Stimulated activated CD4-positive, alpha-beta T cell treated with anti-CD3 and anti-CD28 coated beads, Interleukin-1b, Interleukin-23, amount 100 ng/mL, for 1 hour (primary cell): ENCODE measurements at places on chromosomes 3 and 15.

- DNase-seq, result no peak
Measured at GRCh38 chr3:39378957-39379777, 4.0 kb upstream of the SLC25A38 start.

DNA sequence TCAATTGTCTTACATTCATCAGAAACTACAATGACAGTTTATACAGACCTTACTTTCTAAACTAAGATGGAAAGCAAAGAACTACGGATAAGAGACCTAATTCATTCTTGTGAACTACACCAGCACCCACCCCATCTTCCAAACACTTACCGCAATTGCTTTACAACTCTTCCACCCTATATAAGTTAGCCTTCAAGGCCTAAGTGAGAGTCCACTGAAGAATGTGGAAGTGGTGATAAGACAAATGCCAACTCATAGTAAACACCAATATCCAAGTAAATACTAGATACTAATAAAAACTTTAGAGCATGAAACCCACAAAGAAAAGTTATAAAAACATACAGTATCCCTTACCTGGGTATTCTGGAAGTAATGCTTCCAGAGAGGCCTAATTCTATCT, 13.6 kb downstream of the ARF4 start:
- DNase-seq, result no peak

GRCh38 chr3:31354373-31354772, 178.4 kb upstream of the STT3B start:
- no peak for DNase-seq

DNA sequence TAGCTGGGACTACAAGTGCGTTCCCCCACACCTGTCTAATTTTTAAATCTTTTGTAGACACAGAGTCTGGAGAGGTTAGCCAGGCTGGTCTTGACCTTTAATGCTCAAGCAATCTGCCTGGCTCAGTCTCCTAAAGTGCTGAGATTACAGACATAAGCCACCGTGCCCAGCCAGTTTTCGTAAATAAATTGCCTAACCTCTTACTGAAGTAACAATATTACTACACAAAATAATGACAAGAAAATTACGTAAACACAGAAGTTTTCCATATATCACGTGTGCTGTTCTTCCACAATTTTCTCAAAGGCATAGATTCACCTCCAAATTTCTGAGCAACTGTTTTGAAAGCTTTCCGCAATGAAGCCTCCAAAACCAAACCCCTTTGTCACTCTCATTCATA, 58.1 kb upstream of the PROK2 start:
- DNase-seq, result no peak

GRCh38 chr3:51715231-51715976, 8.5 kb downstream of the GRM2 start:
- no peak for DNase-seq

- no peak for DNase-seq
Measured at GRCh38 chr15:89569090-89569745, 6.1 kb upstream of the TICRR start.

DNA sequence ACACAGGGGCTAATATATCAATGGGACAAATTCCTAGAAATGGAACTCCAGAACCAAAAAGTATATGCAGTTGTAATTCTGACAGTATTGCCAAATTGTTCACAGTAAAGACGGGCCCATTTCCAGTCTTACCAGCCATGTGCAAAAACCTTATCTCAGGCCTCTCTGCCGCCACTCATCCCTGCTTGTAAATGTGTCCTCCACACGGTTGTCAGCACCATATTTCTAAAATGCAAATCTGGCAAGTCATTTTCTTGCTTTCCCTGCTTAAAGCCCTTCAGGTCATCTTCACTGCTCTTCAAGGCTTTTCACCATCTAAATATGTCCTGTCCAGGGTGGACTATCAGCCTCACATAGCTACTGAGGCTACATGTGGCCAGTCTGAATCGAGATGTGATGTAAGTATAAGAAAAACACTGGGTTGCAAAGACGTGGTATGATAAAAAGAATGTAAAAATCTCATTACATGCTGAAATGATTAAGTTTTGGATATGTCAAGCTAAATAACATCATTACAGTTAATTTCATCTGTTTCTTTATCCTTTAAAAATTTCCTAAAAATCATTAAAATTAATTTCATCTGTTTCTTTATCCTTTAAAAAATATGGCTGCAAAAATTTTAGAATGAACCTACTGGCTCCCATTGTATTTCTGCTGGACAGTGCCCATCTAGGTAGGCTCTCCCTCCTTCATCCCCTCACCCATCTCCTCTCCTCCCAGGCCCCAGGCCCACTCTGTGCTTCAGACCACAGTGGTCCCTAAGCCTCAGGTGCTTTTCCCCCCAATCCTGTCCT, 980 bp downstream of the PARP9 start:
- no peak for DNase-seq

GRCh38 chr3:55203006-55203405, 275.1 kb upstream of the LRTM1 start:
- DNase-seq, result no peak

GRCh38 chr3:177878192-177878591, 658.0 kb upstream of the KCNMB2 start:
- no peak for DNase-seq

GRCh38 chr15:84749111-84749991, 959 bp downstream of the ZNF592 start:
- no peak for DNase-seq

DNA sequence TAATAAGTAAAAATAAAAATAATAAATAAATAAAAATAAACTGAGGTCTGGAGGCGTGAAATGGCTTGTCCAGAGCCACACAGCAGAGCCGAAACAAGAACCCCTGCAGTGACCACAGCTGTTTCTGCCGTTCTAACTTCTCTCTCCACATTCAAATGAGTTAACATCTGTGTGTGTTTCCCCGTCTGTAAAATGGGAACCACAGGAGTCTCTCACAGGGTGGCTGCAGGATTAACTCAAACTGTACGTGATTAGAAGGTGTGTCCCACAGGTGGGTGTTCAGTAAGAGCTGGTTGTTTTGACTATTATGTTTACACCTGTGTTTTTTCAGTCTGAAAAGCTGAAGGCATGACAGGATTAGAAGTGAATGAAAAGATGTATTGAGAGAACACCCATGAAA, 27.0 kb upstream of the MUC4 start:
- no peak for DNase-seq

DNA sequence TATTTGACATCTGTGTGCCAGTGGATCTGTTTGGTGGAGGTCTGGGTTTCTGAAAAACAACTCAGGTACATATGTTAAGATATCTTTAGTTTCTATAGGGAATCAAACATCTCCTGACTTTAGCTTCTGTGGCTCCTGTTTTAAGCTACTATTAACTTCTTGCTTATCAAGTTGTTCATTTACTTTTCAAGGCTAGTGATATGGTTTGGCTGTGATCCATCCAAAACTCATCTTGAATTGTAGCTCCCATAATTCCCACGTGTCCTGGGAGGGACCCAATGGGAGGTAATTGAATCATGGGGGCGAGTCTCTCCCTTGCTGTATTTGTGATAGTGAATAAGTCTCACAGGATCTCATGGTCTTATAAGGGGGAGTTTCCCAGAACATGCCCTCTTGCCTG, 41.4 kb downstream of the ZNF860 start:
- DNase-seq, result no peak

DNA sequence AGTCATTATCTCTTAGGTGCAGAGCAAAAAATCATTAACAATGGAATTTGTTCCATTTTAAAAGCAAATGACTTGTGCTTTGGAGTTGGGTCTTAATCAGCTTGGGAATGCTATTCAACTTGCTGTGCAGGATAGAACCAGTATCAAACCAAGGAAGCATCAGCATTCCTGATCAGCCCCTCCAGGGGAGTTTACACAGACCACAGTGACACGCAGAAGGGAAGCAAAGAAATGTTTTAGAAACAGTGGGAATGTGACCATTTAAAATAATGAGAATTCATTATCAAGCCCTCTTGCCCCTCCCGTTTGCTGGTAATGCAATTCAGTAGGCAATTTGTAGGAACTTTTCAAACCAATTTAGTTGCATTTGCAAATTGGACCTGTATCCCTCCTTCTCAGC, 155.1 kb downstream of the LRTM1 start:
- DNase-seq, result no peak

- DNase-seq, result no peak
Measured at GRCh38 chr3:51940648-51941462, 849 bp downstream of the RRP9 start.

- DNase-seq, result no peak
Measured at GRCh38 chr15:101469520-101470288, 19.8 kb downstream of the PCSK6 start.

DNA sequence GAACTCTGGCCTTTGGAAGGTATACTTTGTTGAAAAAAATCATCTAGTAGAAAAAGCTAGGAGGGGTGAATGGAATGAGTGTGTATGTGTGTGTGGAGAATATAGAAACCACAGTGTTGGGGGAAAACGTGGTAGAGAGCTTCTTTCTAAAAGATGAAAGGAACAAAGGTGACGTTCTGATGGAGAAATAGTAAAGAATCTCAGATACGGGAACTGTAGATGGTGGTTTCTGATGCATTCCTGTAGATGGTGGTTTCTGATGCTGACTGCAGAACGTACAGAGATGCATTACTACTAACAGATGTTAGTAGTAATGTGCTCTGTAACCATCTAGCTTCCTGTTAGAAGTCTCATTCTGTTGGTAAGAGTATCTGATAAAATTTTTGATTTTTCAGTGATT, 60.2 kb downstream of the VPS8 start:
- DNase-seq, result no peak

- DNase-seq, result no peak
Measured at GRCh38 chr3:39216176-39216790, 23.9 kb upstream of the XIRP1 start.
